ENCODE measurements at places on chromosomes 11 and 22.

- DNase-seq, result no peak
These were observed 9.6 kb upstream of the CTSD start for GRCh38 chr11:1773131-1773993.

DNA sequence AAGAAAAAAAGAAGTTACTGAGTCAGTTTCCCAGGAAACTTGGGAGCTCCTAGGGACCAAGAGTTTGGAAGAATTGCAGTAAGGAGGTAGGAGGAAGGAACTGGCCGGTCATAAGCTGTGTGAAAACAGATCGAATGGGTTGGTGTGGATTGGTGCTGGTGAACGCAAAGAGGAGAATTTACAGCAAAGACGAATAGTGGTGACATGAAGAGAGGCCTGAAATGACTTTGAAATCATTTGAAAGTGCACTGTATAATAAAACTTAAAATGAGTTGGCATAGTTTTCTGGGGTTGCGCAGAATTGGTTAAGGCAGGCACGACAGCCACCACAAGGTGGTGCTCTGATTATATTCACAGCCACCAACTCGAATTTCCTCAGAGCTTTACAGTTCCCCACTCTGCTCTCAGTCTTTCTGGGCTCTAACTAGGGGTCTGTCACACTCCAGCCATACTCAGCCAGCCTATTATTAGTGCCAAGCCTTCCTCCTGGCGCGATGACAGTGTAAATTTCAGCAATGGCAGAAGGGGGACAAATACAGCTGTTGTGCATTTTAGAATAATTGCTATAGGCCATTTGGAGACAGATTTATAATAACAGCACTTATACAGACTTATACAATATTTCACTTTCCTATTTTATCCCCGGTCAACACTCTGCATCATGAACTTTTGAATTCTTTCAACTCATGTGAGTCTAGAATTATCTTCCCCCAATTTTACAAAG is 8.3 kb upstream of the HTR3B start:
- no peak for DNase-seq

- no peak for DNase-seq
These were observed 12.6 kb upstream of the UPB1 start for GRCh38 chr22:24482575-24482974.

DNA sequence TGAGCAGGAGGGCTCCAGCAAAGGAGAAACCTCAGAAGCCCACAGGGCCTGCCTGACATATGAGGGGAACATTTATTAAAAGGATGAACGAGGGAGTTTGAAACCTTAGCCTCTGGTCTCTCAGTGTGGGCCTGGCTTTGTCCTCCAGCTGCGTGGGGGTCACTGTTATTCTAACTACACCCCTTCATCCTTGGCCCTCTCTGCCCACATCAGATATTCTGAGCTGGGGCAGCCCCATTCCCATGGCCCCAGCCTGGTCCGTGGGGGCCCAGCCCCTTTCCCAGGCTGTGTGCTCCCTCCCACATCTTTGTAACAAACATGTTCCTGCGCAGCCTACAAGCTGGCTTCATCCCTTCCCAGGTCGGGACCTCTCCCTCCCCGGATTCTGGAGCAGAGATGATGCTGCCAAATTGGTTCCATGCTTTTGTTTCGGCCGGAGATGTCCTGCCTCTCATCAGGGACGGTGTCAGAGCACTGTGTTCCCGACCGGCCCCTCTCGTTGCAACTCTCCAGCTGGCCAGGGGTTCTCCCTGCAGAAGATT is 4.0 kb downstream of the FXYD6 start:
- DNase-seq, result no peak

GRCh38 chr11:135069890-135070289 is 657.8 kb upstream of the B3GAT1 start:
- DNase-seq, result no peak

DNA sequence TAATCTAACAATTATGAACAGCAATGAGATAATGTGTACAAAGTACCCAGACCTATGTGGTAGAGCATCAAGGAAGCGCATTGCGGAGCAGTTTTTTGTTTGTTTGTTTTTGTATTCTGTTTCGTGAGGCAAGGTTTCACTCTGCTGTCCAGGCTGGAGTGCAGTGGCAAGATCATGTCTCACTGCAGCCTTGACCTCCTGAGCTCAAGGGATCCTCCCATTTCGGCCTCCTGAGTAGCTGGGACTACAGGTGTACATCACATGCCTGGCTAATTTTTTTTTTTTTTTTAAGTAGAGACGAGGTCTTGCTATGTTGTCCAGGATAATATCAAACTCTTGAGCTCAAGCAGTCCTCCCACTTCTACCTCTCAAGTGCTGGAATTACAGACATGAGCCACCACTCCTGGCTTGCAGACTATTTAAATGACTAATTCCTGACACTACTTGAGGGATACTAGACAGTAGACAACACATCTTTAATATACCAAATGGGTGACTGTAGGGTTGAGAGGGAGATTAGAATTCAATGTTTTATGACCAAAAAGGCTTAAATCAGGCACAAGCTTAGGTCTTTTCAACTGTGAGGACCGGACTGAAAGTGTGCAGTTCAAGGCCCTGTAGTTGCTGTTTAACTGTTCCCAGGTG is 12.7 kb downstream of the OR51B4 start:
- DNase-seq, result no peak

GRCh38 chr11:115409116-115409670 is 95.0 kb downstream of the CADM1 start:
- no peak for DNase-seq

GRCh38 chr11:44621140-44621681 is 55.7 kb downstream of the CD82 start:
- peak; percentile 34 for DNase-seq

- no peak for DNase-seq
These were observed 36.1 kb upstream of the HTATIP2 start for GRCh38 chr11:20327377-20327935.

DNA sequence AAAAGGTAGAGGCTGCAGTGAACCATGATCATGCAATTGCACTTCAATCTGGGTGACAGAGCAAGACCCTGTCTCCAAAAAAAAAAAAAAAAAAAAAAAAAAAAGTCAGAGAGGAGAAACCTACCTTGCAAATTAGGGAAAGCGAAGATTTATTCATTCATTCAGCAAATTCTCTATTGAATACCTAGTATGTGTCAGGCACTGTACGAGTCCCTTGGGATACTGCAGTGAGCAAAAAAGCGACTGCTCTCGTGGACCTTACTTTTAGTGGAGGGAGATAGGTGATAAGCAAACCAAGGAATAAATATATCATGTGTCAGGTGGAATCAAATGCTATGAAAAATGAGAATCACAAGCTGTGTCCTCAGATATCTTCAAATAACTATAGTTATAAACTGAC is 101.3 kb downstream of the STIM1 start:
- no peak for DNase-seq

- no peak for DNase-seq
These were observed 56.2 kb upstream of the CSNK2A3 start for GRCh38 chr11:11409224-11409623.

DNA sequence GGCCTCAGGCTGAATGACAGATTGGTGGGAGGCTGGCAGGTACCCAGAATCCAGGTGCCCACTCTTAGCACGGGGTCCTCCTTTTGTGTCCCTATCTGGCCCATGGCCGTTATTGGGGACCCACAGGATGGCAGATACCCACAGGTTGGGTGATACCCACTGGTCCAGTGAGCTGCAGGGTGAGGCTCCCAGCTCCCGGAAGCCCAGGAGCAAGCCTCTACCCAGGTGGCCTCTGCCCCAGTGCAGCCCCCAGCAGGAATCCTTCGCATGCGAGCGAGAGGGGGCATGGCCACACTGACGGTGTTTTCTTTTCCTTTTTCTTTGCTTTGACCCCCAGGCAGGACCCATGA is 116.1 kb downstream of the PHF21B start:
- DNase-seq, result no peak

- no peak for DNase-seq
These were observed 670 bp upstream of the CTSF start for GRCh38 chr11:66569076-66569475.

GRCh38 chr11:123186286-123186685 is 8.8 kb downstream of the CLMP start:
- no peak for DNase-seq

- DNase-seq, result no peak
These were observed 56.4 kb downstream of the UBASH3B start for GRCh38 chr11:122711831-122712381.

DNA sequence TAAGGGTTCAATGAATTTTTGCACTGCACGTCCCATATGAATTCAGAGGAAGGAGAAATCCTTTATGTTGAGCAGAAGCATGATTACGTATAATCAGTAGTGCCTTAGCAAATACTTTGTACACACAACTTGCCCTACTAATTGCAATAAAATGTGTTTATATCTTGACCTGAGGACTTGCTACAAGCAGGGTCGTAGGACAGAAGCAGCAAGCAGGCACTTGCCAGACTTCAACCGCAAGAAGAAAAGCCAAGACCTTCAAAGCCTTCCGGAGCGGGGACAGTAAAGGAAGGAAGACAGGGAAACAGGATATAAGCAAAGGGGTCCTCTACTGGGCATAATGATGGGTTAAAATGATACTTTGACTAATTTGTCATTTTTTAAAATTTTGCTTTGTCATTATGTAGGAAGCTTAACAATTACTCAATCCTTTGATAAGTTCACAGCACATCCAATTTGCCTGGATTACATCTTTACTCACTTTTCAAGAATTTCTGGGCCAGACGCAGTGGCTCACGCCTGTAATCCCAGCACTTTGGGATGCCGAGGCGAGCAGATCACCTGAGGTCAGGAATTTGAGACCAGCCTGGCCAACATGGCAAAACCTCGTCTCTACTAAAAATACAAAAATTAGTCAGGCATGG is 23.2 kb upstream of the UBASH3B start:
- no peak for DNase-seq

DNA sequence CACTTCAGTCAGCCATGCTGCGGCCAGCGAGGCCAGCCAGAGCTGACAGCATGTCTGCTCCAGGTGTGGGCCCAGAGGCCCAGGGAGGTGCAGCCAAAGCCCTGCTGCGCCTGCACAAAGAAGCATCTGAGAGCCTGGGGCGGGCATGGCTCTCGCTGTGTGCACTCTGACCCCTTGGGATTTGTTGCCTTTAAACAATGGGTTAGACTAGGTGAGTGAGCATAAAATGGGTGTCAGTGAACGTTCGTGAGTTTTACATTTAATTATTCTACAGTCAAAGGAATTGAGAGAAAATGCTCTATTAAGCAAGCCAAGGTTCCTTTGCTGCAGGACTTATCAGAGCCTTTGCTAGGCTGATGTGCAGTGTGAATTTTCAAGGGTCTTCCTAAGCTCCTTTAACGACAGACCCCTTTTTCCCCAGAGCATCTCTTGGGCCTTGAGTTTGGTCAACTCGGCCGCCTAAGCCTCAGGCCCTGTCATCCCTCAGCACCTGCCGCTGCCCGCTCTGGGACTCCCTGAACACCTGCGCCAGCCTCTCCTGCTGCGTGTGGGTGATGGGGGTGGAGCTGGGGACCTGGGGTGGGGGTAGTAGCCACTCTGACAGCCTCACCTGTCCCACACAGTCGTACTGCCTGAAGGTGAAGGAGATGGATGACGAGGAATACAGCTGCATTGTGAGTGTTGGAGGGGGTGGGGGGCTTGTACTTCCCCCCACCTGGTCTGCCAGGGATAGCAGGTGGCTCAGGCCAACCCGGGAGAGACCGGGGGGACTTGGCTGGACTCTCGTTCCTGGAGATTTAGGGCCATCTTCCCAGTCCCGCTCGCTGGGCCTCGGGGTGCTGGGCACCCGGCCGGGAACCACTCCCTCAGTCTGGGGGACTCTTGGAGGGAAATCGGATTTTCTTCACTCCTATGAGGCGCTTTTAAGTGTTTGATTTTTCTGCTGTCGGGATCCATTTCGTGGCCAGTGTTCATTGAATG is 10.5 kb downstream of the SLC16A8 start:
- DNase-seq, result no peak

GRCh38 chr11:94767701-94768601 is at the start of gene AMOTL1:
AMOTL1 (plus strand) TSS chr11:94768356; CDS start chr11:94768512, 156 bp downstream.
- DNase-seq, result no peak

GRCh38 chr22:42955087-42955635 is 59.8 kb downstream of the PACSIN2 start:
- no peak for DNase-seq

- DNase-seq, result no peak
These were observed 401.1 kb downstream of the NTM start for GRCh38 chr11:131771471-131771870.

DNA sequence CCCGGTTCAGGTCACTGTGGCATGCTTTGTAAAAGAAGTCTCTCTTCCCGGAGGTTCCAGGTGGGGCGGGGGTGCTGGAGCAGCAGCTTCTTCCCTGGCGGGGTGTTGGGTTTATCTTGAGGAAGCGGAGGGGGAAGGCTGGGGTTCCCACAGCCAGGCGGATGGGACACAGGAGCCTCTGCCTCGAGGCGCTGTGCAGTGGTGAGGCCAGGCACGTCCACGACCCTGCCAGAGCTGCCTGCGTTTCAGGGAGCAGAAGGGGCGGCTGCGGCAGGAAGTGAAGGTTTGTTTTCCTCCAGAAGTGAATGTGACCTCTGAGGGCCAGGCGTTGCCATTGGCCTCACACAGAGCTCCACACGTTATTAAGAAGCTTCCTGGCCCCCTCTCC is 20.1 kb upstream of the ADORA2A start:
- DNase-seq, result no peak

DNA sequence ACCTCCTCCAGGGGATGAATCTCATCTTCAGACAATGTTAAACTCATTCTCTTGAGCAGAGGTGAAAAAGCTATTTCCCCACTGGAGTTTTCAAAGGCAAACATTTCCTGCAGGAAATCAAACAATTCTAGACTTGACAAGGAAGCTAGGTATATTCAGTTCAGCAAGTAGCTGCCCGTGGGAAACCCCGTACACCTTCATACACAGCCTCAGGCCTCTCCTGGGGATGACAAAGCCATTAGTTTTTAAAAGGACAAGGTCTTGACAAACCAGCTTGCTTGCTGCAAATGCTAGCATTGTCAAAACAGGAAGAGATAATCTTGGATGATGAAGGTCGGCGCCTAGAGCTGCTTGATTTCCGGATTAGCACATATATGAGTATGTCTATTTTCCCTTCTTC is 1630.8 kb upstream of the TENM4 start:
- no peak for DNase-seq

GRCh38 chr11:17724020-17724908 is 4.9 kb downstream of the MYOD1 start:
- DNase-seq, result no peak

- DNase-seq, result no peak
These were observed at the start of gene NXPE1 for GRCh38 chr11:114559425-114560310. NXPE1 (minus strand) TSS chr11:114559881; CDS start chr11:114551201, 8,680 bp downstream.

DNA sequence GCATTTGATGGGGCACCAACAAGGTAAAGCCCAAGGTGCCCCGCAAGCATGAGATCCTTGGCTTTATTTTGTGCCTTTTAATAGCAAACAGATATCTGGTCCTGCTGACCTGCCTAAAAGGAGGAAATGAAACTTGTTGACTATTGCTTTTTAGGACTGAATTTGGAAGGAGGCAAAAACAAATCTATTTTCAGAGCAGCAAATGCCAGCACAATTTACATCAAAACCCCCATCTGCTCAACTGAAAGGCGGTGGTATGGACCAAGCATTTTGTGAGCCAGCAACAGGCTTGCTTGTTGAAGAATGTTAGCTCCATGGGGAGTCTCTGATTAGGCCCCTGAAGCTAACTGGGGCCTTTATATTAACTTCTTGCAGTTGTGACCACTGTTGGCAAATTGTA is 192.6 kb upstream of the E2F8 start:
- DNase-seq, result no peak
